ENCODE measurements at places on chromosomes 1 and 21.

GRCh38 chr1:98104289-98104688 is 183.5 kb upstream of the DPYD start:
- peak; percentile 63 for DNase-seq

GRCh38 chr1:169484683-169485430 is 887 bp downstream of the SLC19A2 start:
- DNase-seq, result peak; percentile 34

DNA sequence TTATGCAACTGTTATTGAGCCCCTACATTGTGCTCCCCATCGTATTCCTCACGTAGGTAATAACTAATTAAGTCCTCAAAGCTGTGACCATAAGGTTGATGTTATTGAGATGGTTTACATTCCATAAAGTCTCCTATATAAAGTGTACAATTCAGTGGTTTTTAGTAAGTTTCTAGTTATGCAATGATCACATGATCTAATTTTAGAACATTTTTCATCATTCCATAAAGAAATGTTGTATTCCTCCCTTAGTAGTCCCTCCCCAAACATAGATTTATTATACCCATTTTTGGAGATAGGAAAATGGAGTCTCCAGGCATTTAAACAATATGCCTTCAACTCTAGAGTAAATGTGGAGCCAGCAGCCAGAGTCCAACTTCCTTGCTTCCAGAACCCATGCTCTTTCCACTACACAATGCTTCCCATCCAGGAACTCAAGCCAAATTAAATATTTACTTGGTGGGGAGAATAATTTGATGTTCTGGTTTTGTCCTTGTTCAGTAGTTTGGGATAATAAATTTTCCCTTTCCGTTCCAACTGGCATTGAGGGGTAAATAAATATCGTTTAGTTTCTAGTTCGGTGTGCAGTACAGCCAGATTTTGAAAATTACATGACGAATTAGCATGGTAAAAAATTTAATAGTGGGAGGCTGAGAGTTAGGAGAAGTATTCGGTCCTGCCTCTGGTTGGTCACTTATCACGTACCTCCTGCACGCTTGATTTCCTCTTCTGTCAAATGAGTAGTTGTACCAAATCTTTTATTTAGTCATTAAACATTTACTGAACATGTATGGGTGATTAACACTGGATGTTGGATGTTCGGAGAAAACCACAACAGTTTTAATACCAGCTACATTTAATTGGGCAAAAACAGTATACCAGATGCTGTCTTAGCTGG is 66.3 kb downstream of the CACHD1 start:
- DNase-seq, result no peak

DNA sequence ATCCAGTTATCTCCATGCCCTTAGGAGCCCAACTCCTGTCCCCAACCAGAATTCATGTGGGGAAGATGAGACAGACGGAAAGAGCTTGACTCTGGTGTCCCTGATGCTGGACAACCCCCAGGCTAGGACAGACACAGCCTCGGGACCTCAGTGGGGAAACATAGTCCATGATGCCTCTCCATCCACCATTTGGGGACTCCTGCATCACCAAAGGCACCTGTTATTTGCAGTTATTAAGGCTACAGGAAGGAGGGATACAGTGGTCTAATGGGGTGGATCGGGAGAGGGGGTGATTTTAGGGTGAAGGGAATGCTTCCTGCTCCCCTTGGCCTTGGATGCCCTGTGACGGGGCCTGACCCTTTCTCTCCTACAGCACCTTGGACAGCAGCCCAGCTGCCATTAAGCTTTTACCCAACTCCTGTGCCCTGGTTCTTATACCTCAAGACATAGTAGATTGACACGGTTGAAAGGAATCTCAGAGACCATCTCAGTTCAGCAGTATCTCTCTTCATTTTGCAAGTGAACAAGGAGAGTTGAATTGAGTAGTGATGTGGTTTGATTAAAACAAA is 111.6 kb downstream of the MATN1 start:
- no peak for DNase-seq

GRCh38 chr1:18447509-18448220 is 33.1 kb upstream of the KLHDC7A start:
- DNase-seq, result no peak

- no peak for DNase-seq
These were observed 61.5 kb downstream of the RUNX1 start for GRCh38 chr21:34987501-34988072.

DNA sequence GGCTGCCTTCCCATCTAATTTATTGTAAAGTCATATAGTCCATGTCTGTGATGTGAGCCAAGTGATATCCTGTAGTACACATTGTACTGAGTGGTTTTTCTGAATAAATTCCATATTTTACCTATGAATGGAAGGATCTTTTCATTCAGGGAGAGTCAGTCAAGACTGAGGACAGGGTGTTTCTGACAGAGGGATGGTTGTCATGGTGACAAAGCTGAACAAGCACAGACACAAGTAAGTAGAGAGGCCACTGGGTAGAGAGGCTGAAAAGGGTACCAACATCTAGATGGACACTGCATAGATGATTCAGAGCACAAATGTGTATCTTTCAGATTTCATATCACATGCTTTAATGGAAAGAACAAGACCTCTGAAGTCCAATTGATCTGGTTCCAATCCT is 22.6 kb upstream of the IL20 start:
- no peak for DNase-seq

- no peak for DNase-seq
These were observed 88.9 kb downstream of the TRABD2B start for GRCh38 chr1:47908258-47908657.

DNA sequence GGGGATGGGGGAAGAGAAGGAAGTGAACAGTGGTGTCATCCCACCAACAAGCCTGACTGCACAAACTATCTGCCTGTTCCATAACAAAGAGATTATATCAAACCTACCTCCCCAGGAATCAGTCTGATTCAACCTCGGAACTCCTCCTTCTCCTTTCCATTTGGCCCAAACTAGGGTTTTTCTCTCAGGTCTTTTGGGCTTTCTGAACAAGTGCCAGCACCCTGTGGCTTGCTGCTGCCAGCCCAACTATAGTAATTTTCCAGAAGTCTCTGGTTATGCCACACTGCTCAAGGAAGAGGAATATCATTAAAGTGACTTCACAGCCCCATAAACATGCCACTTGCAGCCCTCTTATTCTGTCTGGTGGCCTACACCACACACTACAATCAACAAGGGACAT is 70.5 kb downstream of the RGS7 start:
- DNase-seq, result no peak

- DNase-seq, result no peak
These were observed 35.9 kb downstream of the FHAD1 start for GRCh38 chr1:15282810-15283474.

DNA sequence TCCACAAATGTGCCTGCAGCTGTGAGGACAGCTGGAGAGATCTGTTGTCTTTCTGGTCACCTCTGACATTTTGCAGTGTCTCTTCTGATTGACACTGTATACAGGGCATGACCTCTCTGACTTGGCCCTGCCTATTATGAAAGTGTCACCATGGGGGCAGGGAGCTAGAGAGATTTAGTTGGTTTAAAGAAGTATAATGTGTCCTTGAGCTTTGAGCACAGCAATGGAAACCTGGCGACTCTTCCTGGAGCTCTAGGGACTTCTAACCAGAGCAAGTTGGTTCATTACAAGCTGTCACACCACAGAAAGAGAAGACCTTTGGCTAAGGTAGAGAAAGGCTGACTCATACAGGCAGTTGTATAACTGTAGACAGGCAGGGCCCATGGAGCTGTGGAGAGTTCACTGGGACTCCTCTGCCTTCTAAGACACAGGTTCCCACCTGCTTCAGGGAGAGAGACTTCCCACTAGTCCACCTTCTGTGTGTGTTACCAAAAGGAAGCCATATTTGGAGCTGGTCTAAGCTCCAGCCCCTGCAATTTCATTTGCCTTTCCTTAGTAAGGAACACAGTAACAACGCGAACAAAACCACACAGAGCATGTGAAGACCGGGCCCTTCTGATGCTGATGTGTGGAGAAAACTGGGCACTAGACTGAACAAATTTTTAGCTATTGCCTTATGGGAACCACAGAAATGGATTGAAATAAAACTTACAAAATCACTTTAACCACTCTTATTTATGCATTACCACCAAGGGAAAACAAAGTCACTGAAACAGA is 90.5 kb upstream of the ADAR start:
- no peak for DNase-seq

GRCh38 chr1:94258873-94259331 is 21.5 kb upstream of the ARHGAP29 start:
- peak; percentile 12 for DNase-seq

DNA sequence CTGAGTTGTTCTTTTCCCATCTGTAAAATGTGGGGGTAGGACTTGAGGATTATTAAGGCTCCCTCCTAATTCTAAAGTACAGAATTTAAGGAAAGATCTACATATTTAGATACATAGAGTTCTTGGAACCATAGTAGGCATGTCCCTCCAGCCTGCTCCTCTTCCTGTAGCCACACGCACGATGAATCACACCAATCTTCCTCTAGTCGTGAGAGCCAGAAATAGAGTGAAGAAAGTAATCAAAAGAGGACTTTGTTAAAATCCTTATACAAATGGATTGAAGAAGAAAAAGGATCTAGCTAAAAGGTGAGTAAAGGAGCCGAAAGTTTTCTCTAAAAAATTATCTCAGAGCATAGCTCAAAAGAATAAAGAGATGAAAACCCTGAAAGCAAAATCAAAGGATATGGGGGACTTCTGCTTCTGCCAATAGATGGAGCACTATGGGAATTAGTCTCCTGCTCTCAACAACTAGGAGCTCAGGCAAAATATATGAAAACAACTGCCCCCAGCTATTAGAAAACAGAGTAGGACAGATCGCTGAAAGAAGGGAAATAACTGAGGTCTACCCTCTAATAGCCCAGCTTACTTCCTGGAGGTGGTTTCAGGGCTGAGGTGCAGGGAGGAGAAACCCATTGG is 8.5 kb downstream of the C1orf141 start:
- no peak for DNase-seq

DNA sequence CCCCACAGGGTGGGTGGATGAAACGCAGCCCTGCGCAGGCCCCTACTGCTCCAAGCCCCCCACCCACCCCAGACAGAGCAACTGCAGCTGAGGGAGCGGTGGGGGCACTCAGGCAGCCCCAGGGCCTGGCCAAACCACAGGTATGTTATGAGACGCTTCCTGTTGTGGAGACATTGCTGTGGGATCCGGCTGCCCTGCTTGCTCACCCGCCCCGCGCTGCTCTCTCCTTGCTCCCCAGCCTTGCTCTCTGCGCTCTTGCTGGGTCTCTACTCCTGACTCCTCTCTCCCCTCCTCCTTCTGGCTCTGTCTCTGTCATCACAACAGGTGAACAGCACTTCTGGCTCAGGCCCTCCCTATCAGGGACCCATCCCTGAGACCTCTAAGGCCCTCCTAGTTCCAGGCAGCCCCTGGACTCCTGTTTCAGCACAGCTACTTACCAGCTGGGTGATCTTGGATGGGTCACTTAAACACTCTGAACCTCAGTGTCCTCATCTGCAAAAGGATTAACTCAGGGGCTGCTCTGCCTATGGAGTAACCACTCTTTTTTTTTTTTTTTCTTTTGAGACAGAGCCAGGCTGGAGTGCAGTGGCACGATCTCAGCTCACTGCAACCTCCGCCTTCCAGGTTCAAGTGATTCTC is 15.9 kb downstream of the COL8A2 start:
- peak; percentile 80 for DNase-seq

Measured in H4 (cell line).